NCI-H187 treated with DMSO at 0.1 percent for 48 hours (cell line): ENCODE measurements at places on chromosomes 3 and 15.
A peak's percentile ranks its signal among the peaks of the same experiment; 100 is the strongest.

GRCh38 chr15:63190769-63191649 is 1.6 kb downstream of the RAB8B start:
- no peak for DNase-seq

- DNase-seq: peak; percentile 83
Measured at GRCh38 chr3:124834723-124835718, 52.1 kb downstream of the ITGB5 start.

DNA sequence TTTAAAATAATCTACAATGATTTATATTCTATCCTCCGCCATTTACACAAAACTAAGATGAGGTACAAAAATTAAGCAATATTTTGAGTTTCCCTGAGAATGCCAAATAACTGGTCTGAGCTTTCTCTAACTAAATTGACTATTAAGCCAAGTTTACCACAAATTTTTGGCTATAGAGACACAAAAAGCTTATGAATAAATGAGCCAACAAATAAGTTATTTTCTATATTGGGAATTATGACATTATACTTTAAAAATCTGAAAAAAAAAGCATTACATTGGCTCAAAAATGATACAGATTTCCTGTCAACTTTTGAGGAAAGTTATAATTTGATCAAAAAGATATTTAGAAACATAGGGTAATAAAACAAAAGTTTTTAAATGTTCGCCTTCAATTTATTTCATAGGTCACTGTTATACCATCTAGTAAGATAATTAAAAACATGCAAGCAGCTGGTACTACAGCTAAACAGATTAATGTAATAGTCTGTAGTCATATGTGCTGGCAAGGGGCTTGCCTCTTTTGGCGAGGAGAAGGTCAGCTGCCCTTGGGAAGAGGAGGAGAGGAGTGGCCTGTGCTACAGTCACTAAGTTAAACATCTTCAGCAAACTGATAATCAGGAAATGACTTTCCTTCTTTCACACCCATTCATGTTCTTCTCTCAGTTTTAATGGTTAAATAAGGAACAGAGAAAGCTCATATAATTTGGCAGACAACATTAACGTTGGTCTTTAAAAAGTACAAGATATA is 318.5 kb downstream of the TBC1D5 start:
- no peak for DNase-seq

DNA sequence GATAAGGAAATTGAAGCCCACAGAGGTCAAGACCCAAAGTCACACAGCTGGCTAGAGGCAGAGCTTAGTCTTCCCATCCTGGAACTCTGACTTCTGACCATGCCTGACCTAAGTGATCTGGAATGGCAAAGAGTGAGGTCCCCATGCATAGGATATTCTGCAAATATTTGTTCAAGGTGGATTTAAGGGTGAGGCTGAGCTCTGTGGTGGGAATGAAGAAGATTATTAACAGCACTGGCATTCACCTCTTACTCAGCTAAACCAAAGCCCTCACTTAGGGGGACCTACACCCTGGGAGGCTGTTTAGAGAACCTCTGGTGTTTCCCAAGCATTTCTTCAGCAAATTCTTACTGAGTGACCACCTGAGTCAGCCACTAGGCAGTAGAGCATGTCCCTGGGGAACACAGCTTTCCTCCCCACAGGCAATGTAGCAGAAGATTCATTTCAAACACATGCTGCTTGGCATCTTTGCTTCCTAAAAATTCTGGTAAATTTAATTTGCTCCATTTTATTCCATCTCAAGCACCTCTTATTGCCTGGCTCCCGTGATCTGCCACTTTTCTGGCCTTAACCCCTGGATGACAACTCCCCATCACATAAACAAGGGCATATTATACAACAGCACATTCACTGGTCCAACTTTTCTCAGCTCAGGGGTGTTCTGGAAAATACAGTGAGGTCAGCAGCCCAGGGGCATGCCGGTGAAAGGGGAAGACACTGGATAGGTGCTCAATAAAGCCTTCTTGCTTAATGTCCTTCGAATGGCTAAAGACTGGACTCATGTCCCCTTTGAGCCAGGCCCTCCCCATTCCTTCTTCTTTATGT is 176.0 kb downstream of the ABHD5 start:
- DNase-seq: no peak

DNA sequence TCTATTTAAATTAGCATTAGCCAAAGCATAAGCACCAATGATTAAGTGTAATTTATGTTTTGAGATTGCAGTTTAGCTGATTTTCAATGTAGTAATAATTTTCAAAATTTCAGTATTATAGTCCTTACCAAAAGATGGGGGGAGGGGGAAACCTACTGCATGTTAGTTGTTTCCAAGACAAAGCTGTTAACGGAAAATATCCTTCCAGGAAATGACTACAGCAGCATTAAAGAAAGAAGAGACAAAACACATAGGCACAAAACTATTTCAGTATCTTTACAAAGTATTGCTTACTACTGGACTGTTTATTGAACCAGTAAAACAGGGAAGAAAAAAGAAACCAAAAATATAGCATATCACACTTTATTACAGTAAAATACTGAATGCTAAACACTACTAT is 10.5 kb downstream of the BNIP2 start:
- no peak for DNase-seq

GRCh38 chr15:85744579-85744978 is 50.1 kb downstream of the KLHL25 start:
- no peak for DNase-seq

GRCh38 chr3:156148345-156148945 is 28.1 kb downstream of the KCNAB1 start:
- no peak for DNase-seq

GRCh38 chr15:76201536-76202255 is 109.6 kb downstream of the ETFA start:
- no peak for DNase-seq

- no peak for DNase-seq
Measured at GRCh38 chr3:184284696-184285095, 8.9 kb downstream of the ECE2 start.

GRCh38 chr15:29337156-29337959 is 67.7 kb upstream of the NSMCE3 start:
- DNase-seq: no peak

- no peak for DNase-seq
Measured at GRCh38 chr3:45604066-45604465, 9.5 kb downstream of the LIMD1 start.

GRCh38 chr3:184602372-184603150 is 41.0 kb downstream of the EPHB3 start:
- DNase-seq: no peak

GRCh38 chr3:172905451-172905850 is 154.9 kb downstream of the ECT2 start:
- DNase-seq: no peak

- DNase-seq: no peak
Measured at GRCh38 chr3:10357592-10358308, 36.8 kb upstream of the SEC13 start.

DNA sequence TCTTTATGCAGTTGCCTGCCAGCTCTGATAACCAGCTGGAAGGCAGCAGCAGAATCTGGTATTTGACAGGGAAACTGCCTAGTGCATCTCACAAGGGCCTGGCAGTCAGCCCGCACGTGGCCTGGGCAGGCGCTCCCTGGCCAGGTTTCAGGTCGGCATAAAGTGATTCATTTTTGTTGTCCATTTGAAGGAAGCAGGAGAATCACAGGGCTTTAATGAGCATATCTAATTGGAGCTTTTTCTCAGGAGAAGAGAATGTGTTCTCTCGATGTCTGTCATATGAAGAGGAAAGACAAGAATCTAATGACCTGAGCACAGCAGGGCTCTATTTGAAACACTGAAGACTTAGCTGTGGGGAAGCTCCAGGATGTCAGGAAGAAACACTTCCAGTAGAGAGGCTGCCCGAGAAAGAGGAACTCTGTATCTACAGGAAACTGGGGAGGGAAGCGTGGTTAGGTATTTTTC is 98.8 kb upstream of the MB21D2 start:
- no peak for DNase-seq

DNA sequence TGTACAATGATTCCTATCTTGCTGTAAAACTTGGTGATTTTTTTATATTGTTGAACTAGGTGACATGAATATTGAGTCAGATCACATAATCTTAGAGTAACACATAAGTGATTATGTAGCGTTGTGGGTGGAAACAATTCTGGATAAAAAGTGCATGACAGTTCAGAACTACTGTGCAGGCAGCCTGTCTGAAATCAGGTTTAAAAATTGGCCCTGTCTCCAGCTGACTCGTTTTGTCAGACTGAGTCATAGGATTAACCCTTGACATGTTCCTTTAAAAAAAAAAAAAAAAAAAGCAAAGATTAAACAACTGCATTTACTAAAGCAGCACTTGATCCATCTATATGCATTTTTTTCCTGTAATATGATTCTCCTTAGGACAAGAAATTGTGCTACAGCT is 160.0 kb upstream of the CGNL1 start:
- DNase-seq: no peak

DNA sequence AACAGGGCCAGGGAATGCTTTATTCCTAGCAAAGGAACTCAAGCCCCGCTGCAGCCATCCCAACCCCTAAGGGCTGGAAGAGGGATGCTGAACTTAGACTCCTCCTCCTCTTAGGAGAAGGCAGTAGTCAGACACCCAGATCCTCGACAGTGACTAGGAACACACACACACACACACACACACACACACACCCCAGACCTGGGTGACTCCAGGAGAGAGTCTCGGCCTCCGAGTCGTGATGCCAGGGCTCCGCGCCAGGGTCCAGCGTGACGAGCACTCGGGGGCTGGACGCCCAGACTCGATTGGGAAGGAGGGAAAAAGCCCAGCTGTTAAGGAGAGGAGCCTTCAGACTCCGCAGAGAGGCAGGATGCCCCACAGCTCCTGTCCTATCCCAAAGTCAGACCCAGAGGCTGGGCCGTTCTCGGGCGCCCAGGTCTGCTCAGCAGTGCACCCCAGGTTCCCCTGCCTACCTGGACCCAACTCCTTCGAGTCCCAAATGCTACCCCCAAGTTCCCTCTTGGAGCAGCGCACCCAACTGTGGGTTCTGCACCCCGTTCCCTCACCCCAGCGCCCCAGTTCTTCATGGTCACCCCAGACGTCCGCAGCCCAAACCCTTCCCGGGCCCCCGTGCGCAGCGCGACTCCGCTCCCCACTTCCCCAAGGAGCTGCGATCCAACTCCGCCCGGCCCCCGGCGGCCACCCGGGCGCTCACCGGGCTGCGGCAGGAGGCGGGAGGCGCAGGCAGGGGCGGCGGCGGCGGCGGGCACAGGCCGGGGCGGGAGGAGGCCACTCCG is 421 bp downstream of the BMF start:
- DNase-seq: no peak

GRCh38 chr3:152405915-152406802 is 137.4 kb downstream of the MBNL1 start:
- DNase-seq: peak; percentile 82

DNA sequence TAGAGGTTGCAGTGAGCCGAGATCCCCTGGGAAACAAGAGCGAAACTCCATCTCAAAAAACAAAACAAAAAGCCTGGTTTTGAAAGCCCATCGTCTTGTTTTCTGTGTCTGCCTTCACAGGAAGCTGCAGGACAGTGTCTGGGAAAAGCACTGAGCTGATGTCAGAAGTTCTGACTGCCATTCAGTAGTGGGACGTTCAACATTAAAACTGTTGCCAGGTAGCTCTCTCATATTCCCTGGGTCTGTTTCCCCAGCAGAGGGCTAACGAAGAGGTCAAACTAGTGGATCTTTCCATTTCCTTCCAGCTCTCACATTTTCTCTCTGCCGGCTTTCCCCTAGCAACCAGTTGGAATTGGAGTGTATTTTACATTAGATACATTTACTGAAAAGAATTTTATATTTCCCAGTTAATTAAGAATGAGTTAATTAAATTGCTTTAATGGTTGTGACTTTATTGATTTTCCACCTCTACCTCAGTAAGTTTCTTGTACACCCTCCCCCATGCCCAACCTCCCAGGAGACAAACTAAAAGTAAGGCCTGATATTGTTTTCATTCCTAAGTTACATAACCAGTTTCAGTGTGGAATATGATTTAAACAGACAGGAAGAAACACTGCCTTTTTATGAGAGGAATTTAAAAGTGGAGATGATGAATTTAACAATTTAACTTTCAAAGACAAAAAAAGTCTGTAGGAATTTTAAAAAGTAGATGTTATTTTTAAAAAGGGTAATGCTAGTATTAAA is 29.9 kb downstream of the RCN2 start:
- DNase-seq: no peak

- no peak for DNase-seq
Measured at GRCh38 chr3:42501681-42502428, 588 bp upstream of the VIPR1 start.

- DNase-seq: no peak
Measured at GRCh38 chr3:108122276-108122675, 31.4 kb upstream of the CD47 start.

DNA sequence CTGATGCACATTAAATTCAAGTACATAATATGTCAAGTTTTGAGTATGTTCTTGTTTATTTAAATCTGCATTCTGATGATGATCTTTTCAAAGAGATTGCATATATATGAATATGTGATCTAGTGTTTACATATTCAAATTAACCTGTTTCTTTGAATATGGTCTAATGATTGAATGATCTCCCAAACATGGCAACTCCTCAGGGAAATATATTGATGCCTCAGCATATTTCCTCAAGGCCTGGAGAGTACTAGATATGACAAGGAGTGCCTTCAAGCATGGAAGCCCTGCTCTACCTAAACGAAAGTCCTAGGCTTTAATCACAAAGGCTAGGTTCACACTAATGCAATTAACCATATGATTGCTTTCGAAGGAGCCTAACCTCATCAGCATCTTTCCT is 532.8 kb downstream of the ZIC1 start:
- no peak for DNase-seq

GRCh38 chr3:38149708-38150107 is 11.2 kb downstream of the MYD88 start:
- no peak for DNase-seq

DNA sequence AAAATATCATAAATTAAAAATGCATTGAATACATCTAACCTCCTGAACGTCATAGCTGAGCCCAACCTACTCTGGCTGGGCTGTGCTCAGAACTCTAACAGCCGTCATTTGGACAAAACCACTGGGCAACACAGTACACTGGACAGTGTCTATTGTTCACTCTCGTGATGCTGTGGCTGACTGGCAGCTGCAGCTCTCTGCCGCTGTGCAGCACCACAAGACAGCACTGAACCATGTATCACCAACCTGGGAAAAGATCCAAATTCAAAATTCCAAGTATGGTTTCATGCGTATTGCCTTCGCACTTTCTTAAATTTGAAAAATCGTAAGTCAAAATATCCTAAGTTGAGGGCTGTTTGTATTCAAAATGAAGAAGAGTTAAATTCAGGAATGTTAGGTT is 145.1 kb upstream of the CNTN4 start:
- DNase-seq: no peak

DNA sequence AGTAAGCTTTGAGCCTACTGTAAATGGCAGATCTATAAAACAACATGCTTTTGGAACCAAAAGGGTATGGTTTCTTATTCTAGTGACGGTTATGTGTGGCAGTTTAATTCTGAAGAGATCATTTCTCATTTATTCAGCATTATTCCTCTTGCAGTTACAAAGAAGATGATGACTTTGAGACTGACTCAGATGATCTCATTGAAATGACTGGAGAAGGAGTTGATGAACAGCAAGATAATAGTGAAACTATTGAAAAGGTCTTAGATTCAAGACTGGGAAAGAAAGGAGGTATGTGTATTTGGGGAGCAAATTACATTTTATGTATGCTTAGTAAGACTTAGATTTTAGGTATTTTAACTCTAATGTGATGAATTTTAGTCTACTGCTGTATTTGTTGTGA is 41.5 kb downstream of the CHD2 start:
- DNase-seq: no peak
